RWPE2 (cell line): ENCODE measurements at places on chromosomes 3 and 15.

GRCh38 chr3:37897763-37898162, 36.1 kb downstream of the CTDSPL start:
- DNase-seq = no peak
- H3K36me3 ChIP-seq = no peaks in the 10 kb centered on the region; the same call in 1 of the 2 replicates
- H3K4me1 ChIP-seq = no peaks in the 10 kb centered on the region
- H3K27me3 ChIP-seq = no peaks in the 10 kb centered on the region
- no peak overlapping the region for H3K4me3 ChIP-seq

DNA sequence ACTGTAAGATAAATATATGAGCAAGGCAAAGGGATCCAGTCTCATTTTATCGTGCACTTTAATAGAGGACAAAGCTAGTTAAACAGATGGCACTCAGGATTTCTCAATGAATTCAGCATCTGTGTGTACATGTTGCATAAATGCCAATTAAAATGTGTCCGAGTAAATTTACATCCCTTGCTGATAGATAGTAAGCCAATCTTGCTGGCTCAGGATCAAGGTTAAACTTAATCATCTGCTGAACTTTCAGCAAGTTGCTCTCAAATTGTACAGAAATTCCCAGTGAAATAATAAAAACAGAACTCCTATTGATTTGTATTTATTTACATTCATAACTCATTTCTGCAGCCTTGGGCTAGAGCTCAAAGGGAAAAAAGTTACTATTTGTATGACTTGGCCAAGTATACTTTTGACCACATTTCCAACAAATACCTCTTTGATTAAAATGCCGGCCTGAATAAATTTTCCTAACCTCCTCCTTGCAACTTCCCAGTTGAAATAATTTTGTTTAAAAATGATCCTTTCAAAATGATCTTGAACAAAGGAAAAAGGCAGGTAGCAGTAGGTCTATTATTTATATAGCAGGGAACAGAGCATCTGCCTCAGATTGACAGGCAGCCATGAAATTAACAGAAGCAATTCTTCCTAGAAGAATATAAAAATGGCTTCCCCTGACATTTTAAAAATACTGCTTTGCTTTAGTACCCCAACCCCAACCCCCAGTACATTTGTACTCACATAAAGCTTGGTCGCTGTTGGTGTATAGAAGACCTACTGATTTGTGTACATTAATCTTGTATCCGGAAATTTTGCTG, 1001.9 kb downstream of the ROBO1 start:
- no peak for DNase-seq
- no peak overlapping the region for H3K4me3 ChIP-seq
- H3K27ac ChIP-seq = no peak overlapping the region
- H3K36me3 ChIP-seq = no peaks in the 10 kb centered on the region
- no peaks in the 10 kb centered on the region for H3K27me3 ChIP-seq

DNA sequence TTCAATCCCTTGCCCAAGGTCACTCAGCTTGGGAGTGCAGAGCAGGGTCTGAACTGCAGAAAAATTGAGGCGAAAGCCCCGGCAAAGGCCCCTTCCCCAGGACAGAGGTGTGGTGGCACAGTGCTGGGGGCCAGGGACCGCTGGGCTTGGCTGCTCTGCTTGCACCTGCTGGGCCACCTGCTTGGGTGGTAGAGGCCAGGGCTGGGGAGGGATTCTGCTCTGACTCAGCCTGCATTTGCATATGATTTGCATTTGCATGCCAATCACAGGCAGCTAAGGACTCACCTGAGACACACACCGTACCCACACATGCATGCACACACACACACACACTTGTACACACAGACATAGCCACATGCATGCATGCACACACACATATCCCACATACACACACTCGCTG, 9.9 kb downstream of the GRM2 start:
- H3K27me3 ChIP-seq = no peaks in the 10 kb centered on the region
- no peak overlapping the region for H3K27ac ChIP-seq
- no peak for DNase-seq

- H3K27me3 ChIP-seq = no peaks in the 10 kb centered on the region
- DNase-seq = no peak
These were observed 6.8 kb downstream of the STOML1 start for GRCh38 chr15:73985101-73985873.

GRCh38 chr3:49173792-49174170, 2.4 kb downstream of the KLHDC8B start:
- no peak overlapping the region for H3K4me3 ChIP-seq
- H3K27me3 ChIP-seq = no peaks in the 10 kb centered on the region
- H3K36me3 ChIP-seq = no peaks in the 10 kb centered on the region
- no peaks in the 10 kb centered on the region for H3K4me1 ChIP-seq
- no peak for DNase-seq
- no peak overlapping the region for H3K27ac ChIP-seq

DNA sequence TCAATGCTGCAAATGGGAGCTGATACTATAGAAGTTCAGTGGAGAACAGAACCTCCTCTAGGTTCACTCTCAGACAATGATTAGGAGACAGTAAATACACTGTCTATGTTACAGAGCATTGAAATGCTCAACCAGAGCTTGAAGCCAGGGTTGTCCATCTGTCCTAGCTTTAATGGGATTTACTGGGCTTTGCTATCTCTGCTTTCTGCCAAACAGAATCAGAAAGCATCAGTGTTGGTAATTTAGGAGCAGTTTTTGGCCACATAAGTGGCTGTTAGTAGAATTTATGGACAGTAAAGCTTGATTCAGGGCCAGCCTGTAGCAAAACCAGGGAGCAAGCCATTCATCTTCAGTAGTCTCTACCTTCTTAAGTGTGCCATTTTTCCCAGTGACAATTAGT, 396.3 kb downstream of the LSAMP start:
- no peaks in the 10 kb centered on the region for H3K36me3 ChIP-seq
- no peak overlapping the region for H3K4me3 ChIP-seq
- H3K27me3 ChIP-seq = no peaks in the 10 kb centered on the region
- H3K27ac ChIP-seq = no peak overlapping the region
- DNase-seq = no peak

- no peak for DNase-seq
- no peak overlapping the region for H3K27ac ChIP-seq
- no peaks in the 10 kb centered on the region for H3K27me3 ChIP-seq
- H3K4me1 ChIP-seq = peaks cover 36% of the 10 kb centered on the region
- no peaks in the 10 kb centered on the region for H3K36me3 ChIP-seq
These were observed 155.6 kb upstream of the TSC22D2 start for GRCh38 chr3:150252462-150252861.

GRCh38 chr3:197293605-197294237, 4.7 kb downstream of the DLG1 start:
- H3K4me3 ChIP-seq = no peak overlapping the region
- peaks cover 64% of the 10 kb centered on the region for H3K4me1 ChIP-seq
- DNase-seq = no peak
- H3K27ac ChIP-seq = no peak overlapping the region
- peaks cover 71% of the 10 kb centered on the region for H3K36me3 ChIP-seq
